Retina (tissue), 1 donor: ENCODE measurements at places on chromosomes 1 and 21.

DNA sequence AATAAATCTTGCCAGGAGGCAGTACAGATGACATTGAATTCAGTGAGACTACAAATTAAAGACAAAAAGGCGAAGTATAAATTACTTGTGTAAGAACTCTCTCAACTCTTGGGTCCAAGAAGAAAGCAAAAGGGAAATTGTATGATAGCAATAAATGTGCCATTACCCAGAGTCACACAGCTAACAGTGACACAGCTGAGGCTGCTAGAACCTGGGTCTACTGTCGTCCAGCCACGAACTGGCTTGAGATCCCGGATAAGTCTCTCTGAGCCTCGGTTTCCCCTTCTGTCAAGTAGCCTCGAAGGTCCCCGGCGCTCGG lies 362 bp upstream of the ROR1 start:
- no peak for DNase-seq

GRCh38 chr1:156257711-156258110 lies 9.9 kb upstream of the PAQR6 start:
- DNase-seq = no peak

DNA sequence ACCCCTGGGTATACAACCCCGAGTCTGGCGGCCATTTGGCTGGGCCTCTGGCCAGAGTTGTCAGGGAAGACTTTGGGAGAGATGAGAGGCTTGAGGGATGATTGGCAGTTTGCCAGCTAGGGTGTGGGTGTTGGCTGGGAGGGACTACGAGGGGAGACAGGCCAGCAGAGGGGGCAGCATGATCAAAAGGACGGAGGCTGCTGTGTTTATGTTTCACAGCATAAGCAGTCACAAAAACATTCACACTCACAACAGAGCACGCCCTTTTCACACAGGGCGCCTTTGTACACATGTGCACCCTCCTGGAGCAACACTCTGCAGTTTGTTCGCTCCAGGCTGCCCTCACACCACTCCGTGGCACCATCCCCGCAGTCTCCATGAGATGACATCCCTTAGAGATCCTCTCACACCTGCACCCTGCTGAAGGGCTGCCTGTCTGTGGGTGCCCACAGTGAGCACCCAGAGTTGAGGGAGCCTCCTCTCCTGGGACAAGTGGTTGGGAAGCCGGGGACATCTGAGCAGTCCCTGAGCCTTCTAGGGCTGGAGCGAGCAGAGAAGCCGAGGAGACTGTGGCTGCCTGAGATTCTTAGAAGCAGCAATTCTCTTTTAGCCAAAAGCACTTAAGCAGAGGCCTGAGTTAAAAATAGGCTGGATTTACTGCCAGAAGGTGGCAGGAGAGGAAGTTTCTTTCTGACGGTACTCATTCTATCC lies 15.4 kb downstream of the EFNA3 start:
- DNase-seq = no peak

DNA sequence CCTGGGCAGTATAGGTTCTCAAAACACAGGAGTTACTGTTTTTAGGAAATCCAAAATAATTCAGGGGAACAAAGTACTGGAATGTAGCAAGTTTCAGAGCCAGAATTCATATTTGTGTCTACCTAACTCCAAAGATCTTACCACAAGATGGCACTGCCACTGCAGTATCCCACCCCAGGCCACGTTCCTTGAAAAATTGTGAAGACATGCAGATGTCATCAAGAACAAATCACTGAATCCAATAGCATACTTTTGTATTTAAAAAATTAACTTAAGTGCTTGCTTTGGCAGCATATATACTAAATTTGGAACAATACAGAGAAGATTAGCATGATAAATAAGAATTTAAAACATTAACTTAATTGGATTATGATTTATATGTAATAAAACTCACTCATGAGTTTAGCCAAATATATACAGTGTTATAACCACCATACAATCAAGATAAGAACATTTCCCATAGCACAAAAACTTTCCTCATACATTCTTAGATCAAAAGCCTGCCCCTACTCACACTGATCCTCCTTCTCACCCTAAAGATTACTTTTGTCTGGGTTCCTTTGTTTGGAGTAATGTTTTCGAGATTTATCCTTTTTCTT lies 209.9 kb downstream of the FAF1 start:
- no peak for DNase-seq

DNA sequence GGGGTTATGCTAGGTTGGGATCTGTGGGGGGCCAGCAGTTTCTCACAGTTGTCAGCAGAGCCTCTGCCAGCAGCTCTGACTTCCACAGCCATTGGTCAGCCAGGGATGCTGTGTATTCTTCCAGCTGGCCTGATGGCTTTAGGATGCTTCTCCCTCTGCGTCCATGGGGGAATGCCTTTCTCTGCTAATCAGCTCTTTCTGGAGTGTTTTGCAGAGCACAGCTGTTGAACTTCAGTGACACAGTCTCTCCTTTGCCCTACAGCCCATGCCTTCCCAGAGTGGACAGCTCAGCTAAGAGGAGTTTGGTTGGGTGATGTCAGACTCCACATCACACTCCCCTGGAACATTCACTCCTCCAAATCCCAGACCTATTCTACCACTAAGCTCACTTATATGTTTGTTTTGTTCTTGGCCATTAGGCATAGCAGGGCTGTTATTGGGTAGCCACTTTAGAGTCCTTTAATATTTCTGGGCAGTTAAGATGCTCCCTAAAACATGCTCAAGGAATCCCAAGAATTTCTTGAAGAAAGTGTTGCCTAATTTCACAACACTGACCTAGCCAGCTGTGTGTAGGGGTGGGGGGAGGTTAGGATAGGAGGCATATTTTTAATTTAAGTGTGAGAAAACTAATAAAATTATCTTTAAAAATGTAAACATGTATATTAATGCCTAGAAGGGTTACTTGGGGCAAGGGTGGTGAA lies 75.3 kb upstream of the KIAA0040 start:
- no peak for DNase-seq

GRCh38 chr1:911875-912739 lies 11.6 kb upstream of the SAMD11 start:
- no peak for DNase-seq

GRCh38 chr1:175443332-175443731 lies 250.8 kb upstream of the KIAA0040 start:
- DNase-seq = no peak

DNA sequence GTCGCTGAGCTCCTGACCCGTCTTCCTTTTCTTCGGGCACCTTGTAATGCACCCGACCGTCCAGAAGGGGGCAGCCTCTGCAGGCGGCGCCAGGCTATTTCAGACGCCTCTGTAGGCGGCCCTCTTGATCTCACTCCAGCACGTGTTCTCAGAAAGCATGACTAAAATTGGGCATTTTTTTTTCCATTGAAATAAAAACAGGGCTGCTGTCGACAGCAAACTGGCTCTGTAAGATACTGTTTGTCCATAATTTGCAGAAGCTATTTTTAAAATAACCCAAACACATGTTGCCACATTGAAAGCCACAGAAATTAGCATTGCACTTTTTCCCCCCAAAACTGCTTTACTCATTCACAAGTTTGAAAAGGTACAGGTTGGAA lies 78.0 kb downstream of the STUM start:
- peak; percentile 65 for DNase-seq

DNA sequence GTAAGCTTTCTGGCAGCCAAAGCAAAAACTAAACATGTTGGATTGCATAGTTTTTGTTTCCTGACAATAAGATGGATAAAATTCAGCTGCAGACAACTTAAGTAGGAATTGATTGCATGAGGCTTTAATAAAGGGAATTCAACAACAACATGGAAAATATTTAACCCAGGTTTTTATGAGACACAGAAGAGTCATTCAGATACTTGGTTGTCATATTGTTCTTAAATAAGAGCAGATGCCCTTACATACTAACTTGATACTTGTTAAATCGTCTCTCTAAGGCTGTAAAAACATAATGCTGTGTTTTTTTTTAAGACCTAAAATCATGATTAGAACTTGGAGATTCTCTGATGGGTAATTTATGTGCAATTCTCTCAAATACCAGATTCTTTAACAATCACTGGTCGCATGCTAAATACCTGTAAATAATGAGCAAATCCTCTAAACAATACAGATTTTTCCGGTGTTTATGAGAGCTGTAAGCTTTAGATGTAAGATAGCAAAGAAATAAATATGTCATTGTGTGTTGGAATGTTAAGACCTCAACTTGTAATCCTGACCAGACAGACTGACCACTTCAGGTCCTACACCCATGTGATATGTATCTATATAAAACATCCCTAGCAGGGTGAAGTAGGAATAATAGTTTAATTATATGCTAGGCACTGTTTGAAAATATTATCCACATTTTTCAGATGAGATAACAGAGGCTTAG lies 37.8 kb upstream of the CD34 start:
- no peak for DNase-seq

DNA sequence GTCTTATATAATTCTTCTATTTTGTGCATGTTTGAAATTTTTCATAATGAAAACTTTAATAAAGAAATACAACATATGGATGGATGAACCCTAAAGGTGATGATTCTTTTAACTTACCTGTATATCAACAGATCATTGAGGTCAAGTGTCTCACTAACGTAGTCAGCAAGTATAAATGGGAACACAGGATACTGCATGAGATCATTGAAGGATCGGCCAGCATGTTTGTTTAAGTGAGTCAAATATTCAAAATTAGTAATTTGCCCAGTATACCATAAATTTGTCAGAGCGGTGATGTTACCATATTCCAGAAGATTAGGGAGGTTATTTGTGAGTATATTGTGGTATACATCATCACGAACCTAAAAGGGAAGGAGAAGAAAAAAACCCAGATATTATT lies 71.0 kb upstream of the GNG4 start:
- DNase-seq = no peak

GRCh38 chr1:62299426-62300200 lies 19.6 kb downstream of the KANK4 start:
- DNase-seq = no peak

DNA sequence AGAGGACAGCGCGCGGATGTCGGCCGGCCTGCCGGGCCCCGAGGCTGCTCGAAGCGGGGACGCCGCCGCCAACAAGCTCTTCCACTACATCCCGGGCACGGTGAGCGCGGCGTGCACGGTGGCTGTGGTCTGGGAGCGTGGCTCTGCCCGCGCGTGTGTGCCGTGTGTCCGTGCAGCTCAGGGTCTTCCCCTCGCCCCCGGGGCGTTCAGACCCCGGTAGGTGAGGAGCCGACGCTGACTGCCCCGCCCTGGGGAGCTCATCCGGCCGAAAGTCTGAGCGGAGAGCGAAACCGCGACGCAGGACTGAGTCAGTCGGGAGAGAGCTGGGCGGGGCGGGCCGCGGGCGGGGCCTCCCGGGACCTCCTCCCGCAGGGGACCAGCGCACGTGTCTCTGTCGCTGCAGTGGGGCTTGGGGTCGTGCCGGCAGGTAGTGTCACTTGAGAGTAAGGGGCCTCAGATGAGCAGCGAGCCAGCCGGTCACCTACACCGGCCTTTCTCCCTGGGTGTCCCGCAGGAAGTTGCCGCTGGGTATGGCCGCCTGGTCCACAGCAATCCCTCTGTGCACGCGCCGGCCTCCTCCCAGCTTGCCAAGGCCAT lies 520 bp downstream of the PLEKHN1 start:
- peak; percentile 67 for DNase-seq

DNA sequence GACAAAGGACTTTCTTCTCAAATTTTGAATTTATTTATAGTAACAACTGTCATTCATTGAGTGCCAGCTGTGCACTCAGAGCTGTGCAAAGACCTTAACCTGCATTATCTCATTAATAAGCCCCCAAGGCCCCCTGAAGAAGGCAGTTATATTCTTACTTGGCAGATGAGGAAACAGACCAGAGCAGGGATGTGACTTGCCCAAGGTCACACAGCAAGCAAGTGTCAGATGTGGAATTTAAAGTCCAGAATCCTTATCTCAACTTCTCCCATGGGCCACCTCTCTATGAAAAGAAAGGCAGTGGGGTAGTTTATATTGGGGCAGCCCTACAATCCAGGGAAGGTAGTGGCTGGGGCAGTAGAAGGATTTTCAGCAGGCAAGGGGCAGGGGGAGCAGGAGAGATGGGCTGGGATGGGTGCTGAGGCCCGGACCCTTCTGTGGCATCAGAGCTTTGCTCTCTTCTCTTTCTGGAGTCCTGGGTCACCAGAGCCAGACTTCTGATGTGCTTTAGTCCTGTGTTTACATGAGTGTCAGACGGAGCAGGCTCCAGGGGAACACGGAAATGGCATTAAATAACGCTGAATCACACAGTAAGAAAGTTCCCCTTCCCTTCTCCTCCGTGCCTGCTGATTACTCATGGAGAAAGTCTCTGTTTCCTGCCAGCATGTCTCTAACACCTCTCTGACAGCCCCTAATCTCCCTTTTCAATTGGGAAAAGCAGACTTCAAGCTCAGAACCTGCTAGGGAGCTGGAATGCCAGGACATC lies 39.5 kb downstream of the EPHB2 start:
- no peak for DNase-seq

DNA sequence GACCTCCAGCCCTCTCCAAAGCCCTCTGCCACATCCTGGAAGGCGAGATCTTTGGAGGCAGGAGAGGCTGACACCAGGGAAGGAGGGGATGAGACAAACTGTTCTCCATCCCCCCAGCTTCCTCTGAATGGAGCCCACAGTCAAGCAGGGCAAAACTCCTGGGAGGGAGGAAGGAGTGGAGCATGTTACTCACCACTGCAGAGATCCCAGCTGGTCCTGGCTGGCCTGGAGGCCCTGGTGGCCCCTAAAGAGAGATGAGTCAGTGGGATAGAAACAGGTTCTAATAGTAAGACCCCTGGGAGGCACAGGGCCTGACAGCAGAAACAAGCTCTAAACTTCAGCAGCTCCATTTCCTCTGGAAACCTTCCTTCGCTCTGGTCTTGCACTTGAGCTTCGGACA lies 14.0 kb upstream of the PEF1 start:
- no peak for DNase-seq

GRCh38 chr1:6785318-6785727 lies at the start of gene CAMTA1:
TSS of gene CAMTA1 (plus strand) at chr1:6785454. CDS start at chr1:6785531, 77 bp downstream.
- DNase-seq = no peak

- DNase-seq = no peak
Measured at GRCh38 chr21:15514073-15514946, 215.5 kb upstream of the USP25 start.

DNA sequence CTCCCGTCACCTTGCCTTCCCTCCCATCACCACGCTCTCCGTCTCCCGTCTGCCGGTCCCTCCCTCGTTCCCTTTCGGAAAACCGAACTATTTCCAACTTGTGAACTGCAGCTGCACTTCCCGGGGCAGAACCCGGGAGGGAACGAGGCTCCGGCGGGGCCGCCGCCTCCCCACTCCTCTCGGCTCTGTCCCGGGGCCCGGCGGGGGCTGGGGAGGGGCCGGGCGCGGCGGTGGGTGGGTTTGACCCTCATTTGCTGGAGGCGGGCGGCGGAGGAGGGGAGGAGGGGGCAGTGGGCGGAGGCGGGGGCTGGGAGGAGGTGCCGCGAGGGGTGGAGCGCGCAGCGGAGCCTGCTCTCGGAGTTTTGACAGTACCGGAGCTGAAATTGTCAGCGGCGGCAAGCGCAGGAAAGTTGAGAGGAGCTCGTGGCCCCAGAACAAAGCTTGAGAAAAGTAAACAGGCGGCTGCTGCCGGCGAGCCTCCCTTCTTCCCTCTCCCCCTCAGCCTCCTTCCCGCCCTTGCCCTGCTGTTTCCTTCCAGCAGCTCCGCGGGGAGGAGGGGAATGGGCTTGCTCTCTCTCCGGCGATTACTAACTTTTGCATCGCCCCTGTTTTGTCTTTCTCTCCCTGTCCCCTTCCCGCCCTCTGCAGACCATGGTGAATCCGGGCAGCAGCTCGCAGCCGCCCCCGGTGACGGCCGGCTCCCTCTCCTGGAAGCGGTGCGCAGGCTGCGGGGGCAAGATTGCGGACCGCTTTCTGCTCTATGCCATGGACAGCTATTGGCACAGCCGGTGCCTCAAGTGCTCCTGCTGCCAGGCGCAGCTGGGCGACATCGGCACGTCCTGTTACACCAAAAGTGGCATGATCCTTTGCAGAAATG lies 2.9 kb downstream of the LMO4 start:
- peak; percentile 79 for DNase-seq
